Type B pancreatic cell (in vitro differentiated cells): ENCODE measurements at places on chromosomes 4 and X. TPM values are rescaled to one million over a fixed set of nuclear protein-coding genes. Genes with fewer than 3 reads are reported as not detected.

The HTN3 gene
- not detected in 2 replicates for total RNA-seq

- H3K4me3 ChIP-seq: no peak overlapping the region
- DNase-seq: no peak
- no peak overlapping the region for H3K27ac ChIP-seq
- H3K4me1 ChIP-seq: no peaks in the 10 kb centered on the region
- H3K27me3 ChIP-seq: no peaks in the 10 kb centered on the region
These were observed 2.9 kb upstream of the TEX13B start for GRCh38 chrX:107985033-107985432.

- H3K4me1 ChIP-seq: peaks cover 14% of the 10 kb centered on the region
- no peaks in the 10 kb centered on the region for H3K36me3 ChIP-seq
- DNase-seq: no peak
- H3K27me3 ChIP-seq: no peaks in the 10 kb centered on the region
These were observed 6.3 kb upstream of the ACE2 start for GRCh38 chrX:15607067-15607466.

The HPGDS gene
- total RNA-seq: not detected in 2 replicates

The F8A2 gene
- total RNA-seq: not detected in 2 replicates
